ENCODE measurements at places on chromosomes 11 and 22.

GRCh38 chr11:128171506-128171905 is 415.9 kb downstream of the ETS1 start:
- no peak for DNase-seq

- no peak for DNase-seq
Observed at GRCh38 chr11:21921151-21921550, 271.7 kb upstream of the ANO5 start.

- no peak for DNase-seq
Observed at GRCh38 chr11:73478737-73479347, 102.6 kb downstream of the RELT start.

DNA sequence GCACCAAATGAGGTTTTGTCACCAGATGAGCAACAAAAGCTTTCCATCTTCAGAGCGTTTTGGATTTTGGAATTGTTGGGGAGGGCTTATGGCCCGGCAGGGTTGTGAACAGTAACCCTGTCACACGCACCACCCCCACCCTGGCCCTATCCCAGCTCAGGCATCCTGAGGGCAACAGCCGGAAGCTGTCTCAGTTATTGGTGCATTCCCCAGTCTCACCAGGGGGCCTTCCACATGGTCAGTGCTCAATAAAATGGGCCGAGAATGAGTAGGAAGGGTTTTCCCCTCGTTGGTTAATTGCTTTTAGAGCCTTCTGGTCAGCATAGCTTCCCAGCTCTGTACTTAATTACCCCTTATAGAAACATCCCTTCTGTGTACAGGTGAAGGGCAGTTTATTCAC is 46.0 kb downstream of the LRP5 start:
- DNase-seq: no peak

DNA sequence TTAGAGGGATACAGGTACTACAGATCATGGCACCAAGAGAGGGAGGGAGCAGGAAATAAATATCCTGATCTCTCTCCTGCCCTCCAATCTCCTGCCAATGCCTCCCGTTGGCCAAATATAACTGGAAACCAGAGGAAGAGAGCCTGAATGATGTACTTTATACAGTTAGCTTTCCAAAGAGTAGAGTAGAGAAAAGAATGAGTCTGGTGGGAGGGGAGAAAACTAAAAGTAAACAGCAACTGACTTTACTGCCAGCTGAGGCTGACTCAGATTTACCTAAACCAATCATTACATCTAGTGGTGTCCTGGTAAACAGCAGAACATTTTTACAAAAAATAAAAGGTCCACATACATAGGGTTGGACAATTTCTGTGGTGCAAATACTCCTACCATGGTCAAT is 5.1 kb downstream of the MPZL3 start:
- no peak for DNase-seq

- DNase-seq: no peak
Observed at GRCh38 chr11:107276077-107276476, 181.5 kb downstream of the CWF19L2 start.

GRCh38 chr11:92667486-92668152 is 301.8 kb upstream of the MTNR1B start:
- DNase-seq: no peak

DNA sequence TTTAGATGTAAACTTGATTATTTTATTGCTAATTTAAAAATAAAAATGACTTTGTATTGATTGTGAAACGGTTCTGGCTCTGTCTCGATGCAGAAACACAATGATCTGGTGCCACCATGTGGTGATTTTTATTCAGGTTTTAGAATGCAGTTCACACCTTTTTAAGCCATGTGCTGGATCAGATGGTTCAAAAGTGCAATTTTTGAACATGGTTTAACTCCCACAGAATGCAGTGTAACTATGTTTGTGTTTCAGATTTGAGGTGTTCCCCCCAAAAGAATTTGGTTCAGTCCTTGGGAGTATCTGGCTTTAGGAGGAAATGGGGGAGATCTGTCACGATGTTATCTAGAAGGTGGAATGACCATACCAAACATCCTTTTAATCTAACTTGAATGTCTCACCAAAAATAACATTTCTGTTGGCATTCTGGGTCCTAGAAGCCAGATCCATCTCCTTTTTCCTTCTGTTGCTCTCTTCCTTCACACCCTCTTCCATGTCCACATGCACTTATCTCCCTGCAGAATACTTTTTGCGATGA is 7.9 kb downstream of the MRPL16 start:
- DNase-seq: no peak

GRCh38 chr11:2472428-2473186 is 27.8 kb downstream of the KCNQ1 start:
- DNase-seq: no peak

GRCh38 chr11:132353255-132353654 is 982.8 kb downstream of the NTM start:
- no peak for DNase-seq

GRCh38 chr11:109037856-109038780 is 373.2 kb downstream of the DDX10 start:
- no peak for DNase-seq

All from activated naive CD4-positive, alpha-beta T cell treated with anti-CD3 and anti-CD28 coated beads, Interleukin-2, amount 50 U/mL, for 16 hours (primary cell).